Pulmonary artery endothelial cell (primary cell): ENCODE measurements at places on chromosomes 1 and 21. TPM values are rescaled to one million over a fixed set of nuclear protein-coding genes. Genes with fewer than 3 reads are reported as not detected.

GRCh38 chr1:201262963-201263608 lies 20.2 kb upstream of the PKP1 start:
- DNase-seq: no peak

GRCh38 chr1:247332623-247333361 lies 1.1 kb upstream of the ZNF496 start:
- DNase-seq: no peak

GRCh38 chr1:21292984-21293536 lies 2.8 kb upstream of the ECE1 start:
- DNase-seq: no peak

- DNase-seq: no peak
Measured at GRCh38 chr1:154467434-154468102, 34.5 kb upstream of the TDRD10 start.

DNA sequence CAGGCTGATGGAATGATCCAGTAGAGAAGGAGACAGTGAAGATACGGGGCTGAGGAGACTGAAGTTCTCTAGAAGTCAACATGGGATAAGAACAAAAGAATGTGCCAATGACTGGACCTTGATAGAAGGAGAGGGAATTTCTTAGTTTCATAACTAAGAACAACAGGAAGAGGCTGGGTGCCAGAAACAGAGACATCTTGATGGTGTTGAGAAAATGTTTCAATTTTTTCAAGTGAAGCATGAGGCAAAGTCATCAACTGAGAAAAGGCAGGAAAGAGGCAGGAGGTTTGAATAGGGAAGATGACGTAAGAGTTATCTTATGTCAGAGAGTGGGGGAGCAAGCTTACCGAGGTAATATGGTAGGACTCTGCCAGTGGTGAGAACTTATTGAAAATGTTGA lies 80.1 kb downstream of the SPAG17 start:
- no peak for DNase-seq

- no peak for DNase-seq
Measured at GRCh38 chr1:181094416-181095212, 6.1 kb downstream of the IER5 start.

DNA sequence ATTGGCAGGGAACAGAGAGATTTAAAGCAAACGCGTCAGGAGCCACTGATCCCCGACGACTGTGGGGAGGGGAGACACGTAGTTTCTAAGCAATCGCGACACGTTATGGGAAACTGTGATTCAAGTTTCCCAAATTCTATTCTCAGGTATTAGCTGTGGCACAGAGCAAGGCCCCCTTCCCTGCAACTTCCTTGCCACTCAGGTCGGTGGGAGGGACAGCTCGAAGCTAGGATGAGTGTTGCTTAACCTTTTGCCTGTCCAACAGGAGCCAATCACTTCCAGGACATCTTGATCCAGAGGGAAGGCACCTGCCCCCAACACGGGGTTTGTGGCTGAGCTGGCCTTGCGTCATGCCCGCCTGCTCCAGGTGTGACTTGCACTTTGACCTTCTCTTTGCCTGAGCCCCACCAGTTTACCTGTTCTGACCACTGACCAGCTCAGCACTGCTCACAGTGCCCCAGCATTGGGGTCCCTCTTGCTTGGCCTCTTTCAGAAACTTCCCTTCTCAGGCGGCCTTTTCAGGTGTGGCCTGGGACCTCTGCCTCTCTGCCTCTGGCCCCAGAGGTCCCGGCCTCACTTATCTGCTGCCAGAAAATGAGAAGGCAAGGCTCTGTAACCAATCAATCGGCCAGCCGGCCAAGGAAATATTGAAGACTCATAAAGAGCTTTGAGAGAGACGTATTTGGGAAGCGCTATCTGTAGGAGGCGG lies 24.6 kb downstream of the TEX35 start:
- no peak for DNase-seq

- DNase-seq: no peak
Measured at GRCh38 chr1:29099286-29099685, 24.4 kb downstream of the TMEM200B start.

GRCh38 chr1:192601143-192601542 lies 25.6 kb downstream of the RGS1 start:
- DNase-seq: no peak

GRCh38 chr1:162485236-162485635 lies 12.4 kb upstream of the UHMK1 start:
- DNase-seq: no peak

GRCh38 chr1:42456754-42457089 lies 379 bp downstream of the PPCS start:
- DNase-seq: peak; percentile 24

DNA sequence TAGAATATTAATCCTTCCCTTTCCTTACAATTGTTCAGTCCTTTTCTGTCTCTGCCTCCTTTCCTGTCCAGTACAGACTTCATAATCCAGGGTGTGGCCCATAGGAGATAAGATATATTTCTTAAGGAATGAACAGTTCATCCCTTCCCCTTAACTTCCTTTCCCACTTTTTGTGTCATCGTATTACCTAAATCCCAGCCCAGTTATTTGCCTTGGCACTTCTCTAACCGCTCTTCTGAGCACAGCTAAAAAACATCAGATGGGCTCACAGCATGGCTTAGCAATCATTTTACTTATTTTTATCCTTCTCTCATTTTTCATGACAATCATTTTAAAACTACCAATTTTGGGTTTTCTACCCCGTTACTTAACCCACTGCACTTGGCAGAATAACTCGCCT lies 39.6 kb downstream of the F3 start:
- no peak for DNase-seq

GRCh38 chr1:160032165-160032820 lies 503 bp upstream of the PIGM start:
- DNase-seq: no peak

- no peak for DNase-seq
Measured at GRCh38 chr1:54708385-54708784, 7.3 kb upstream of the TTC4 start.

DNA sequence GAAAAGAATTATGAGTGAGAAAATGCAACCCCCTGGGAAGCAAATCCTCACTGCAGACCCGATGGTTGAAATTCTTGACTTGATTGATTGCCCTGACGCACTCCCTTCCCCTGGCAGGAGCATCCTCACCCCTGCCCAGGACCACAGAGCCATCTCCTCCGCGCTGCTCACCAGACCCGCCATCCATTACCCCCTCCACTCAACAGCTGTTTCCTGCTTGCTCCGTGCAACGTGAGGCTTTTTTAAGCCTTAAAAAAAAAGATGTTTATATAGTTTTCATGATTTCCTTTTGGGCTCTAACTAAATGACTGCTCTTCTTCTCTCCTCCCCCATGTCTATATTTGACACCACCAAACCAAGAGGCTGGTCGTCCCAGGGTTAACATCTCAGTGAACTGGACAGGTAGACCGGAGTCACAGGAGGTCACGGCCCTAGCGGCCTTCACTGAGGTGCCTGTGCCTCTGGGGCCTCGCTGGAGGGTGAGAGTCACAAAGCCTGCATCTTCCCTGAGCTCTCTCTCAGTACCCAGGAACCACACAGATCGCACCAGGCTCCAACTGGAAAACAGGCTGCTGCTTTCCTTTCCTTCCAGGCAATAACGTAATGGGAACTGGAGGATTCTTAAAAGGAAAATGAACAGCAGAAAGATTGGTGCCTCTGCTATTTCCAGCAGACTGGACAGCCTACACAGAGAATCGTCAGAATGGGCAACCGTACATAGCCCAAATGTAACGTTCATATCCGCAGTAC lies 49.8 kb downstream of the ZBTB18 start:
- DNase-seq: peak; percentile 10

DNA sequence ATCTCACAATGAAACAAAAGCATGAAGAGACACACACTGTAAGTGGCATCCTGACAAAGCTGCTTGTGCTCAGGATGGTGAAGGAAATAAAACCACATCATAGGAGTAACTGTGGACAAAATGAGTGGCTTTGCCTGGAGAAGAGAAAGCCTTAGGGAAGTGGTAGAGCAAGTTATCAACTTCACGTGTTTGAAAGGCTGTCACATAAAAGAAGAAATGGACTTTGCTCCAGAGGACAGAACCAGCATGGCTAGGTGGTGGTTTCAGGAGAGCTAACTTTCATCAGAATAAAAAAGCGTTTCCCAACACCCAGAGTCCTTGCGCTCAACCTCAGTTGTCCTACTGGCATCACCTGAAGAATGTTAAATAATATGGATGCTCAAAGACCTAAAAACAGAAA lies 139.9 kb downstream of the SETD4 start:
- DNase-seq: no peak

Gene SLFNL1
- total RNA-seq: 0.20 and 0.28 TPM in 2 replicates

Gene PARS2
- total RNA-seq: 3.2 and 4.2 TPM in 2 replicates

Gene PBX1
- 4.8 and 12.9 TPM in 2 replicates for total RNA-seq

Gene PRCC
- 14.8 and 18.8 TPM in 2 replicates for total RNA-seq

Gene S100A2
- total RNA-seq: 1.6 and 2.2 TPM in 2 replicates

Gene POU3F1
- total RNA-seq: not detected in 2 replicates

Gene BOLA1
- total RNA-seq: 9.4 and 12.0 TPM in 2 replicates
